ENCODE measurements at places on chromosomes 3 and 15. TPM values are rescaled to one million over a fixed set of nuclear protein-coding genes. Genes with fewer than 3 reads are reported as not detected.

- no peak for DNase-seq
Measured at GRCh38 chr15:98596885-98597392, 51.4 kb upstream of the IGF1R start.

- DNase-seq = peak; percentile 77
Measured at GRCh38 chr3:38001456-38002081, 11.0 kb downstream of the VILL start.

GALNT15 gene
- total RNA-seq = not detected

PRSS50 gene
- total RNA-seq = 0.07 TPM

GPR62 gene
- total RNA-seq = not detected

All from H7 (cell line).